ENCODE measurements at places on chromosomes 4 and X.

DNA sequence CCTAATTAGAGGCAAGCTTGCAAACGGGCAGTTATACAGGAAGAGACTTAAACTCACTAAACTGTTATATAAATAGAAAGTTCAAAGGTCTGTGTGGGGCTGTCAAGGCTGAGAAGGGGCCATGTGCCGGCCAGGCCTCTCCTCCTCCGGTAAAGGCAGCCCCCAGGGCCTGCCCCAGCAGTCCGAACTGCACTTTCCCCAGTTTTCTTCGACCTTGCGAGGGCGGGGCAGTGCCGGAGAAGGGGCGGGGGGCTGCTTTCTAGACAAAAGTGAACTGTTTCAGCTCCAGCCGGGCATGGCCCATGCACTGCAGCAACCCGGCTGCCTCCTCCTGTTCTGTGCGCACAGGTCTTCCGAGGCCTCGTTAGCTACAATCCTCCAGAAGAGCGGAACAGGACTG is 4.1 kb downstream of the AFF2 start:
- DNase-seq: peak; percentile 61

- no peak for DNase-seq
Measured at GRCh38 chr4:8257854-8258253, 11.7 kb upstream of the HTRA3 start.

DNA sequence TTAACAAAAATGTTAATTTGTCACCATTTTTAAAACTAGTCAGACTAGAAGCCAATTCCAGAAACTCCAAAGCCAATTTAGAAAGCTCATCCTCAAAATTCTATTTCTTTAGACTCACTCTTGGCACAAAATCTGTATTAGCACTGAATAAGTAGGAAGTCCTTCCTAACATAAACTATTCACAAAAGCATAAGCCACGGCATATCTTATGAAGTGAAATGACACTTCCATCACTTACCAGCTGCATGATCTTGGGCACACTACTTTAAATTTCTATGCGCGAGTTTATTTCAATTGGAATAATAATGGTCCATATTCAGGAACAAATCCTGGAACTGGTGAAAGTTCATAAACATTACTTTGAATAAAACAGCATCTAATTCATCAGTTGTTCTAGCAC is 1544.0 kb downstream of the TECRL start:
- no peak for DNase-seq

DNA sequence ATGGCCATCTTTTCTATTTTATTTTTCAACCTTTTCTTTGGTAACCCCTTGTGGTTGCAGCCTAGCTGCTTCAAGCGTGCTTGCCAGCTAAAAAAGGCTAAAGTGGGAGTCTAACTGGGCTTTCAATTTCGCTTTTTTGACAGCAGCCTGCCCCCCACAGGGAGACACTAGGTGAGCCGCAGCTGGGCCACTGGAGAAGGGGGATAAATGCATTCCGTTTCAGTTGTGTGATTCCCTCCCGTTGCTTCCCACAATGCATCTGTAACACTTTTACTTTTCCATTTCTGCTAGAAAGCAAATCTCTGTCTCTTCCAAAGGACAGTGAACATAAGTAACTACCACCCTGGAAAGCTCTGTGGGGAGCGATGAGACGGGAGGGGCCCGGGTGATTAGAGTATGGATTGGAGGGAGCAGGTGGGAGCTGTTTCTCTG is 86.3 kb upstream of the RAPGEF2 start:
- DNase-seq: peak; percentile 85

- no peak for DNase-seq
Measured at GRCh38 chr4:176883681-176884418, 91.1 kb upstream of the VEGFC start.

- DNase-seq: no peak
Measured at GRCh38 chr4:83558059-83558653, 22.2 kb downstream of the GPAT3 start.

GRCh38 chr4:112516471-112517066 is 589 bp upstream of the NEUROG2 start:
- DNase-seq: peak; percentile 96

DNA sequence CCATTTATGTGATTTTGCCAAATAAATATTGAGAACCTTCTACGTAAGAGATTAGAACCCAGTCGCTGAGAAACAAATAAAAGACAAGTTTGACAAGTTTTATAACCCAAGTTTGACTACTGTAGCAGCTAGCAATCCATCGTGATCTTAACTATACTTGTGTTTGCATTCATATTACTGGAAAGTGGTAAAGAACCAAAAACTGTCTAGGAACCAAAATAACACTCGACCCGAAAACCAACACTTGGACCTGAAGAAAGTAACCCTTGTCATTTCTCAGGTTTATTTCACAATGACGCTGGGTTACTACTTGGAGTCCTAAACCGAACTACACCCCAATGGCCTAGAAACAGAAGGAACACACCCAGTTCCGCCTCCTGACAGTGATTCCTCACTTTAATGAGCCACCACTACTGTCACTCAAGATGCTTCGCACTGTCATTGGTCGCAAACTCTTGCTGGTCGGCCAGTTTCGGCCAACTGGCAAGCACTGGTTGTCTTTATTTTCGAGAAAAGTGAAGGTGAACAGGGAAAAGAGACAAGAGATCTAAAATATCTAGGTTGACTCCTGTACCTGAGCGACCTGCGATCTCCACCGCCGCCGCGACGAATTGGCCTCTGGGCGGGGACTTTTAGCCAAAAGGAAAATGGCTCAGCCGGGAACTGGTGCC is 496 bp downstream of the FBXO8 start:
- DNase-seq: peak; percentile 90

DNA sequence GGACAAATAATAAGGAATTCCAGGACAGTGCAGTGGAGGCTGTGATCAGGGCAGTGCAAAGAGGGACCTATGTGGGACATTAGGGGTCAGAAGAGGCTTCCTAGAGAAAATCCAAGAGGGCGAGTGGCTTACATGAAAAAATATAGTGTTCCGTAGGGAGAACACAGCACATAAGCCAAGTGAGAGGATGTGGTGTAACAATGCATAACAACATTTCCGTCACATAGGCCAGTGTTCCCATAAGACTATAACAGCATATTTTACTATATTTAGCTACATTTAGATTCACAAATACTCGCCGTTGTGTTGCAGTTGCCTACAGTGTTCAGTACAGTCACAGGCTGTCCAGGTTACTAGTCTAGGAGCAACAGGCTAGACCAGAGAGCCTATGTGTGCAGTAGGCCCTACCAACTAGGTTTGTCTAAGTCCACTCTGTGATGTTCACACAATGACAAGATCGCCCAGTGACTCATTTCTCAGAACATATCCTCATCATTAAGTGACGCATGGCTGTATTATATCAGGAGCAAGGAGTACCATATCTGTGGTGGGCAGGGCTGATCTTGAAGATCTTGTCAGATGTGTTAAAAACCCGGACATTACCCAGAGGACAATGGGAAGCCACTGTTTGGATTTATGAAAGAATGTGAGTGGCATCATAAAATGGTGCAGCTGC is 74.0 kb upstream of the TBL1X start:
- DNase-seq: no peak

- no peak for DNase-seq
Measured at GRCh38 chrX:54180403-54180802, 2.7 kb downstream of the FAM120C start.

DNA sequence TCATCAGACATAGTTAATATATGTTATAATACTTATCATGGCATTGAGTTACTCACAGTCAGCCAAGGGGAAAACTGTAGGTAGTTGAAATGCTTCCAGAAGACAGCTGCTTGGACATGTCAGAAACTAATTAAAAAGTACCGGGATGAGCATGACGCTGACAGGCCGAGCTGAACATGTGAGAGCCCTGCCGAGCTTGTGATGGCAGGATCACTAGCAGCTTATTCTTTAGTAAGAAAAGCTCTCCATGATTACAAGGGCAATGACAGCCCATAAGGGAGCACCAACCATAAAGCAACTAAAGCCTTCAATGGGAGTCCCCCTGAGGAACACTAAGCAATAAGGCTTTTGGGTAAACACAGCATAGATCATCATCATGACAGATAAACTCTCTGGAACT is 435.6 kb downstream of the TLL1 start:
- DNase-seq: no peak

- no peak for DNase-seq
Measured at GRCh38 chr4:91220315-91220714, 1083.5 kb upstream of the GRID2 start.

DNA sequence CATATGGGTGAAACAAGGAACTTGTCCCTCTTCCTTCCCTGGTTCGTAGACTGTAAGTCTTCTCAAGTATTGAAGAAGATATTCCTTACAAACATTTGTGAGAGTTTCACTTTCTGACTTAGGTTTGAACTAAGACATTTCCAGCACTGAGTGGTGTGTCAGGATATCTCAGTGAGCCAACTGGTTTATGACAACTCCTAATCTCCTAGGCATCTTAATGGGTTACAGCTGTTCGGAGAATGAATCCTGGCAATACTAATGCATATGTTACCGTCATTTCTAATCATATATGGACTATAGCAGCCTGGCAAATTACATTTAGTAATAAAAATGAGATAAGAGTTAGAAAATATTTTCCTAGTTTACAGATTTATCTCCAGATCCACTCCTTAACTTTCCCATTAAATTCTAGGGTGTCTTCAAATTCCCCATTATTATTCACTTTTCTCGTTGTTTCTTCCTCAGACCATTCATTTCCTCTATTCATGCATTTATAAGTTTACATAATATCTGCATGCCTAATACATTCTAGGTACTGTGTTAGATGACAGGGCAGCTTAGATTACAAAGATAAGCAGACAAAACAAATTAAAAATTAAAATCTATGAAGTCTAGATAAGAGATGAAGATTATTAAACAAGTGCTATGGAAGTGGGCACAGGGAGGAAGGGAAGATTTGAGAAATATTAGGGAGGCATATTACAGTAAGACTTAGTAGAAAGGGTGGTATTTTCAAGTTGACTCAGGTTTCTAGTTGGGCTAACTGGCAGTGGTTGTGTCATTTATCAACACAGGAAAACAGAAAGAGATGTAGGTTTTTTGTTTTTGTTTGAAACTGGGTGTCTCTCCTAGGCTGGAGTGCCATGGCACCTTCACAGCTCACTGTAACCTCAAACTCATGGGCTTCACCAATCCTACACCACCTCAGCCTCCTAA is 173.9 kb downstream of the WDFY3 start:
- DNase-seq: no peak

DNA sequence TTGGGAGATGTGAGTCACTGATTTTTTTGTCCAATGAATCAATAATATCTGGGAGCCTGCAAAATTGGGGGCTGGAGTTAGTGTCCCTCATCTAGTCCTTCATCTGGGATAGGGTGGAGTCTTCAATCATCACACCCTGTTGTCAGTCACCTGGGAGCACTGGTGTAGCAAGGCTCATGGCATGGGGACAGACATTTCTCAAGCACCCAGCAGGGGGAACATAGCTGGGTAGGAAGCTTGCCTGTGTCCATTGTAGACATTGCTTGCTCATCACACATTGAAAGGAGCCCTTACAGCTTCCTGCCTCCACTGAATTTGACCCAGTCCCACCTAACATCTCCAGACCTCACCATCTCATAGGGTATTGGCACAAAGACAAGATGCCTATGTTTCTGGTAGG is 61.2 kb downstream of the SEL1L3 start:
- no peak for DNase-seq

- DNase-seq: peak; percentile 38
Measured at GRCh38 chrX:133307094-133307493, 88.9 kb upstream of the TFDP3 start.

GRCh38 chrX:155148724-155149537 is 67.3 kb upstream of the VBP1 start:
- peak; percentile 45 for DNase-seq

- DNase-seq: peak; percentile 17
Measured at GRCh38 chr4:107757864-107758476, 37.9 kb upstream of the PAPSS1 start.

GRCh38 chr4:184102488-184102887 is 115.2 kb downstream of the ENPP6 start:
- DNase-seq: no peak

DNA sequence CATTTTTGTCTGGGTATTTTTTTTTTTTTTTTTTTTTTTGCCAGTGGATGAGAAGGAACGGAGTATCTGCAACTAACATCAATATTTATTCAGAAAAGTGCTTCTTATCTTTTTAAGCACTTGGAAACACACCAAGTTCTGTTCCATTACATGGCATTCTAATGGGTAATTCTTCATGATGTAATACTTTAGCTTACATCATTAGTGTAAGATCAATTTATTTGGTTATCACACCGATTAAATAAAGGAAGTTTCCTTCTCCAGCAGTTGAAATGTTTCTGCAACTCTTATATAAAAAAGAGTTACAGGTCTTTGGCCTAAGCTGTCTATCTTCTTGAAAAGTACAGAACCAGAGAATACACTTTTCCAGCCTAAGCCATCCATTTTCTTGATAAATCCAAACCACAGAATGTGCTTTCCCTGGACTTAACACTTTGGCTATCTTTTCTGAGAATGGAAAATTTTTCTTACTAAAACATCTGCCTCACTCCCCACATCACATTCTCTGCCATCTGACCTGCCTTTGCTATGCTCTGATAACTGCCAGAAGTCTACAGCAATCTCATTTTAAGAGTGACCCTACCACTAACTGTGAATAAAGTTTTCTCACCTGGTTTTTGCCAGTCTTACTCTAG is 191.9 kb upstream of the MAB21L2 start:
- DNase-seq: no peak

DNA sequence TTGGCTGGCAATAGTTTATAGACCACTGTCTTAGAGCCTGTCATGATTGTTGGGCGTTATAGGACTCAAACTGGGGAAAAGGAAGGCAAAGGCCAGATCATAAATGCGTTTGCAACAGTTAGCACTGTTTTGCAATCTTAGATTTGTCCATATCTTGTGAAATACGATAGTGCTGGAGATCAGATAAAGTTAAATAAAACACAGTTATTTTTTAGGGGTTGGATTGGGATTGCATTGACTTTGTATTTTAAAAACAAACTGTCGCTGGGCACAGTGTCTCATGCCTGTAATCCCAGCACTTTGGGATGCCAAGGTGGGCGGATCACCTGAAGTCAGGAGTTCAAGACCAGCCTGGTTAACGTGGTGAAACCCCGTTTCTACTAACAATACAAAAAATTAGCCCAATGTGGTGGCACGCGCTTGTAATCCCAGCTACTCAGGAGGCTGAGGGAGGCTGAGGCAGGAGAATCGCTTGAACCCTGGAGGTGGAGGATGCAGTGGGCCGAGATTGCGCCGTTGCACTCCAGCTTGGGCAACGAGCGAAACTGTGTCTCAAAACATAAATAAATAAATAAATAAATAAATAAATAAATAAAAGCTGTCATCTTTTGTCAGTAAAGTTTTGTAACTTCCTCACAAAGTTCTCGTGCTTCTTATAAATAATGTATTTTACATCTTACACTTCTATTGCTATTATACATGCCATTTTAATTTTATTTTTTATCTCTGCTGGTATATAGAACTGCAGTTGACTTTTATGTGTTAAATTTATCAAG is 117.2 kb downstream of the KDM6A start:
- no peak for DNase-seq
